ENCODE measurements at places on chromosomes 4 and X. TPM values are rescaled to one million over a fixed set of nuclear protein-coding genes. Genes with fewer than 3 reads are reported as not detected.

The FRMD7 gene
- not detected for total RNA-seq

The ARHGAP10 gene
- total RNA-seq: 15.8 TPM

The ARSD gene
- 33.3 TPM for total RNA-seq

The PABPC4L gene
- total RNA-seq: 0.28 TPM

The SLC9B2 gene
- 6.1 TPM for total RNA-seq

The VSIG1 gene
- total RNA-seq: 0.48 TPM

The TCEAL6 gene
- total RNA-seq: not detected

The CXCL5 gene
- 0.12 TPM for total RNA-seq

The MAGEB2 gene
- not detected for total RNA-seq

DNA sequence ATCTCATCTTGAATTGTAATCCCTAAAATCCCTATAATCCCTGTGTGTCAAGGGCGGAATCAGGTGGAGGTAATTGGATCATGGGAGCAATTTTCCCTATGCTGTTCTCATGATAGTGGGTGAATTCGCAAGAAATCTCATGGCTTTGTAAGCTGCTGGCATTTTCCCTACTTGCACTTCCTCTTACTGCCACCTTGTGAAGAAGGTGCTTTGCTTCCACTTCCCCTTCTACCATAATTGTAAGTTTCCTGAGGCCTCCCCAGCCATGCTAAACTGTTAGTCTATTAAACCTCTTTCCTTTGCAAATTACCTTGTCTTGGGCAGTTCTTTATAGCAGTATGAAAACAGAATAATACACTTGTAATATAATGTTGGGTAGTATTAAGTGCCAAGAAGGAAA lies 1087.4 kb upstream of the SLIT2 start:
- no peak for ATAC-seq

- peak; percentile 79 for ATAC-seq
These were observed 8.2 kb downstream of the SLC38A5 start for GRCh38 chrX:48461830-48462229.

GRCh38 chr4:176002007-176002613 lies 63.5 kb upstream of the WDR17 start:
- ATAC-seq: no peak

DNA sequence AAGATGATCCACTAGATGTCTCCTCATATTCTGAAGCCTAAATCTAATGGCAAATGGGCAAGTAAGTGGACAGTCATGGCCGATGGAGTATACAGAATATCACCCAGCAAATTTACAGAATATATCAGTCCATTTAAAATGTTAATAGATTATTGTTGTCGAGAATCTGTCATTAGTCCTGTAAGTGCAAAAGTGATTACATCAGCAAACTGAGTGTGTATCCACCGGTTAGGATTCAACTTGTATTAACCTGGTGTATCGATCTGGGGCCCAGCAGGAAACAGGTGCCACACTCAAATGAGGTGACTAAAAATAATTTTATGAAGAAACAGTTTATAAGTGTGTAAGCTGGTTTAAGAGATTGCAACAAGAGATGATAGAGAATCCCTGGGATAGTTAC lies 367.9 kb upstream of the FAM47C start:
- no peak for ATAC-seq

- ATAC-seq: no peak
These were observed 255.5 kb upstream of the PITX2 start for GRCh38 chr4:110878413-110878812.

GRCh38 chr4:20678400-20678799 lies 21.9 kb upstream of the PACRGL start:
- no peak for ATAC-seq

- no peak for ATAC-seq
These were observed 49.4 kb downstream of the USP38 start for GRCh38 chr4:143234153-143234552.

DNA sequence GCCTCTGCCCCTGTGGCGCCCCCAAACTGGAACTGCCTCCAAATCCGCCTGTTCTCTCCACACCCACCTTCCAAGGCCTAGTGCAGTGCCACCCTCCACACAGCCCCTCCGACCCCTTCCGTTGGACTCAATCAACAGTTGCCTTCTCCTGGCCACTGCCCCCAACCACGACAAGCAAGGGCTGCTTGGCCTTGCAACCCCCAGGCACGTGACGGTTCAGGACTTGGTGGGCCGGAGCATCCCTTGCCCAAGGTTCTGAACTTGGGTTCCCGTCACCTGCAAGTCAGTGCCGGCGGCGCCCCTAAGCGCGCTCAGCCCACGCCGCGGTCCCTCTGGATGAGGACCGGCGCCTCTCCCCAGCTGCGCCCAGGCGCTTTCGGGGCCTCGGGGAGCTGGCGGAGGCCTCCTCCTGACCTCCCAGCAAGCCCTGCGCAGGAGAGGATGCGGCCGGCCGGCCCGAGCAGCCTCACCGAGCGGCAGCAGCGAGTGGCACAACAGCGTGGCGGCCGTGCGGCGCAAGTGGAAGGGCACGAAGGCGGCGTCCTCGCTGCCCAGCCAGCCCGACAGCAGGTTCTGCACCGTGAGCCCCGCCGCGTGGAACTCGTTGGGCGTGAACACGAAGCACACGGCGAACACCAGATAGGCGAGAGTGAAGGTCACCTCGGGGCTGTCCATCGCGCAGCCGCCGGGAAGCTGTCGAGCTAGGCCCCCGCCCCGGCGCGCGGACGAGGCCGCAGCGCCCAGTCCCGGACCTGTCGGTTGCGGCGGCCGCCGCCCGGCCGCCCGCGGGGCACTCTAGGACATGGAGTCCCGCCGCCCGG lies 750 bp downstream of the TMEM129 start:
- peak; percentile 23 for ATAC-seq

- ATAC-seq: peak; percentile 73
These were observed at the start of gene CLOCK for GRCh38 chr4:55546756-55547465. Gene CLOCK, minus strand, starts transcription at chr4:55546909. Its CDS starts 64,124 bp downstream, at chr4:55482785.

- no peak for ATAC-seq
These were observed 447.0 kb upstream of the GALNT7 start for GRCh38 chr4:172721659-172722058.

GRCh38 chrX:12113321-12113720 lies 25.0 kb upstream of the FRMPD4 start:
- no peak for ATAC-seq

DNA sequence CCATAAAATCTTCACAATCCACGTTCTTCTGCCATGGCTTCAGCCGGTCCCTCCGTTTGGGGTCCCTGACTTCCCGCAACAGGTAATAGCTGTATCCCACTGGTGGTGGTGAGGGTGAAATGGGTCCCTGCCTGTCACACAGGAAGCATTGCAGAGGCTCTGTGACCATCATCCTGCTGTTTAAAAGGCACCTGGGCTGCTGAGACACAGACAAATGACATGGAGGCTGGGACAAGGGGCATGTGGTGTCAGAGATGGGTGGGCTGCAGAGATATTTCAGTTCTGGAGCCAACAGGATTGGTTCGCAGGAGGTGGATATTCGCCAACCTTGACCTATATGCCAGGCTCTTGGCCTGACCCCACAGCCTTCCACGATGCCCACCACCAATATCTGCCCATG lies 82.1 kb downstream of the JAKMIP1 start:
- ATAC-seq: no peak

- no peak for ATAC-seq
These were observed 72.2 kb downstream of the ANAPC4 start for GRCh38 chr4:25449270-25449669.

GRCh38 chr4:80180743-80181142 lies 16.6 kb upstream of the PRDM8 start:
- no peak for ATAC-seq

DNA sequence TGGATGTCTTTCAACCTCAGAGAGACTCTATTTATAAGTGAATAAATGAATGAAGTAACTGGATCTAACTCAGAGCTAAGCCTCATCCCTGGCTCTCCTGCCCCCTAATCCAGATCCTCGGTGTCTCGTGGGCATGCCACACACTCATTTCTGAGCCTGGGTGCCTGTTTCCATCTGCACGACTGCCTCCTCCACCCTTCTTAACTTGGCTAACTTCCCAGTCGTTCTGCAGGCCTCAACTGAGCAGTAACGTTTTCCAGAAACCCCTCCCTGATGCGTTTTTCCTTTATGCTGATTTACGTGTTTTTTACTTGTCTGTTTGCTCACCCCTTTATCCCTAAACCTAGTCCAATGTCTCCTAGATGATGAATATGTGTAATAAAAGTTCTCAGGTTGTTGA lies 186.9 kb upstream of the HS3ST1 start:
- ATAC-seq: peak; percentile 56

- no peak for ATAC-seq
These were observed 34.4 kb downstream of the HPF1 start for GRCh38 chr4:169723207-169723965.

DNA sequence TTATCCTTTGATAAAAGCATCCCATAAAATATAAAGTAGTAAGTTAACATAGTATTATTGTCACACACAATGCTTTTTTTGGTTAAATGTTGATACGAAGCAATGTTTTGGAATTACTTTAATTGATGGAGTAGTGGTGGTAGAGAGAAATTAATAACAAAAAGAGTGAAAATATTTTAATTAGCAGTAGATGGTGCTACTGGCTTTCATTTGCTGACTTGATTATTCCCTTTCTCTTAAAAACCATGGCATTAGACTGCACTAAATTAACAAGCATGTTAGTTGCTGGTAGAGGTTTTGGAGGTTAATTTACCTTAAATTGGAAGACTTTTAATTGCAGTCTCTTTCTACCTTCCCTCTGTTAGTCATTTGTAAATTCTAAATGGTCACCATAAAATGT lies 8.9 kb upstream of the DCK start:
- no peak for ATAC-seq

DNA sequence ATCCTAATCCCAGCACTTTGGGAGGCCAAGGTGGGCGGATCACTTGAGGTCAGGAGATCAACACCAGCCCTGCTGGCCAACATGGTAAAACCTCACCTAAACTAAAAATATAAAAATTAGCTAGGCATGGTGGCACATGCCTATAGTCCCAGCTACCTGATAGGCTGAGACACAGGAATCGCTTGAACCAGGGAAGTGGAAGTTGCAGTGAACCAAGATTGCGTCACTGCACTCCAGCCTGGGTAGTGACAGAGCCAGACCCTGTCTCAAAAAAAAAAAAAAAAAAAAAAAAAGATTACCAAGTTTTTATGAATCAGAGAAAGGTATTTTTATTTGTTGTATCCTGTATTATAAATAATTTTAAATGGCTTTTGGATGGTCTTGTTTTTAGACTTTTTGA lies 15.1 kb downstream of the TRAPPC11 start:
- no peak for ATAC-seq

GRCh38 chrX:96979766-96980165 lies 96.1 kb downstream of the RPA4 start:
- ATAC-seq: no peak

DNA sequence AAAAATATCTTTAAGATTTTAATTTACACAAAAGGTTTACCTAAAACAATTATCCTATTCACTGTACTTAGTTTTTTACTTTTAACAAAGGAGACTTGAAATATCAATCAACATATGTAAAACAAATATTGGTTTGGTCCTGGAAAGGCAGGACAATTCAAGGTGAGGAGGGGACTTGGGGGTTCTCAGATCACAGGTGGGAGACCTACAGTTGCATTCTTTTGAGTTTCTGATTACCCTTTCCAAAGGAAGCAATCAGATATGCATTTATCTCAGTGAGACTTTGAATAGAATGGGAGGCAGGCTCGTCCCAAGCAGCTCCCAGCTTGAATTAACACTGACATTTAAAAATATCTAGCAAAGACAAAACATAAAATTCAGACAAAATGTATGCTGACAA lies 1917.3 kb downstream of the C4orf33 start:
- ATAC-seq: no peak
